Fibroblast of mammary gland (primary cell): ENCODE measurements at places on chromosomes 11 and 22.

- DNase-seq, result no peak
Observed at GRCh38 chr22:35064664-35065063, 1.3 kb upstream of the ISX start.

- DNase-seq, result no peak
Observed at GRCh38 chr22:22856885-22857606, 30.6 kb upstream of the IGLL5 start.

DNA sequence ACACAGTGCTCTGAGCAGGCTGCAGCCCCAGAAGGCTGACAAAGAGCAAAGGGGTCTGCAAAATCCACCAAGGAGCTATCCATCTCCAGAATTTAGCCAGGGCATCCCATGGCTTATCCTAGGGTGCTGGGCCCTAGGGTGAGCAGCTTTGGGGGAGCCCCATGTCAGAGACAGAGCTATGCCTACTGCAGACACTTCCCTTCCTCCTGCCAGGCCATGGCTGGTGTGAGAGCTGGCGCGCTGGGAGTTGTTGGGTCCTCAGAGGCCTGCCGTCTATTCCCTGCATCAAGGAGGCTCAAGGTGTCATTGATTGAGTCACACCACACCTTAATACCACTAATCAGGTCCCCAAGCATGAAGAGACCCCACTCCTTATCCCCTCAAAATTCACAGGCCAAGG is 85.3 kb upstream of the TP53I11 start:
- DNase-seq, result no peak

GRCh38 chr22:36323855-36324331 is 63.9 kb downstream of the MYH9 start:
- peak; percentile 59 for DNase-seq

DNA sequence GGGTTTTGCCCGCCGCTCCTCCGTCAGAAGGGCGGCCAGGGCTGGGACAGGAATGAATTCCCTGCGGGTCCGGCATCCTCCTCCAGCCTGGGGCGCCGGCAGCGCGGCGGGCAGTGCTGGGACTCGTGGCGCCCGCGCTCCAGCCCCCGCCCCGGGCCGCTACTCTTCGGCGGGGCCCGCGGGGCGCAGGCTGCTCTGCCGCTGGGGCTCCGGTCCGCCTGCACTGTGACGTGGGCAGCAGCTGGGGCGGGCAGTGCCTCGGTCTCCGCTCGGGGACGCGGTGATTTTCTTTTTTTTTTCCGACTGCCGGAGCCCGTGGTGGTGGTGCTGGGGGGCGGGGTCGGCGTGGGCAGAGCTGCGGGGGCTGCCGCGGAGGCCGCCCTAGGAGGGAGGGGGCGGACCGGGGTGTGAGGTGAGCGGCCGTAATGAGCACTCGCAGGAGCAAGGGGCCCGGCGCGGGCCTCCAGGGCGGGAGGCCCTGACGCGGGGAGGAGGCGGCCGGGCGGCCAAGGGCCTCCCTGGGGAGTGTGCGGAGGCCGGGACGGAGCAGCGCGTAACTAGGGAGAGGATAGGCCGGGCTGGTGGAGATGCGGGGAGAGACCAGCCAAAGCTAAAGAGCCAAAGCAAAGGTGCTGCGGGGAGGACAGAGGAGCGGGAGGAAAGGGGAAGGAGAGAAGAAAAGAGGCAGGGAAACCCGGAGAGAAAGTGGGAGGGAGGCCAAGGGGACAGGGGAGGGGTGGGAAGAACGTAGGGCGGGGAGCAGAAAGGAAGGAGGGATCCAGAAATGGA is 73.3 kb upstream of the ZBED5 start:
- peak; percentile 78 for DNase-seq

GRCh38 chr22:20128902-20129746 is 2.5 kb upstream of the ZDHHC8 start:
- peak; percentile 53 for DNase-seq

DNA sequence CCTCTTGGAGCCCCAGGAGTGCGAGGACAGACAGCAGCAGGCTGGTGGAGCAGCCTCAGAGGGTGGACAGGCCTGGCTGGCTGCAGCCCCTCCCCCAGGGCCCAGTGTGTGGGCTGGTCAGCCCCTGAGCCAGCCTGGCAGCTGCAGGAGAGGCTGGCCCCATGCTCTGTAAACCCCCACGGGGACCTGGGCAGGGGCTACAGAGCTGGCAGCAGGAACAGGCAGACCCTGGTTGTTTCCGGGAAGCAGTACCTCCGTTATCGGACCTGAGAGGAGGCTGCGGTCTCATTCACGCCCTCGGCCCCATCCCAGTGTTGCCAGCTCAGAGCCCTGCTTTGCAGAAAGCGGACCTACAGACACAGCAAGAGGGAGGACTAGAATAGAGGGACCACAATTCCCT is 38.5 kb upstream of the COMT start:
- no peak for DNase-seq

DNA sequence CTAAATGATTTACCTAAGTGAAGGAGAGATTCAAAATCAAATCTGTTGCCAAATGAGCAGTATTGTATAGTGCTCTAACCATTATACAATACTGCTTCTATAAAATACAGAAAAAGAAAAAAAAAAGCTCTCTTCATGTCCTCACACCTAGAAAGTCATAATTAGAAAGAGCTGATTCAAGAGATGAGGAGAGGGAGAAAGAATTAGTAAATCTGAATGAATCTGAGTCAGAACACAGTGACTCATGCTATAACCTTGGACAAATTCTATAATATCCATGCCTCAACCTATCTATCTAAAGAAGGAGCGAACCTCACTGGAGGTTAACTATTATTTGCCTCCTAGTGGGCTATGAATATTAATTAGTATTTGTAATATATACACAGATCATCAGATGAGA is 29.4 kb downstream of the AMBRA1 start:
- DNase-seq, result peak; percentile 62

- DNase-seq, result peak; percentile 85
Observed at GRCh38 chr11:6968816-6969215, 42.6 kb downstream of the ZNF215 start.

GRCh38 chr11:84455691-84456090 is 1169.5 kb upstream of the CCDC90B start:
- DNase-seq, result no peak

DNA sequence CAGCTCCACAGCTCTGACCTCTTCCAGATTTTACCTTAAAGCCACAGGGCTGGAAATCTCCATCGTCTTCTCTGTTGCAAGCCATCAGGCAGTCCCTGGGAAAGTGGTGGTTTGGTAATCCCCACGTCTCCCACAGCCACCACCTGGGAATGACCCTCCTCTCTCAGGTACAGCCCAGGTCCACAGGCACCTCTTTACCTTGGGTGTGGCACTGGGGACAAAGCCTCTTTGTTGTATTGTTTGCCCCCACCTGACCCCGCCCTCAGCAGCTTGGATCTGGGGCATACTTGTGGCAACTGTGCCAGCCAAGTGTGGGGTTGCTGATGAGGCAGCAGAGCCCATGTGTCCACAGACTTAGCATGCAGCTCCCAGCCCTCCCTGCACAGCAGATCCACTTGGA is 77.6 kb downstream of the LRRC32 start:
- no peak for DNase-seq

DNA sequence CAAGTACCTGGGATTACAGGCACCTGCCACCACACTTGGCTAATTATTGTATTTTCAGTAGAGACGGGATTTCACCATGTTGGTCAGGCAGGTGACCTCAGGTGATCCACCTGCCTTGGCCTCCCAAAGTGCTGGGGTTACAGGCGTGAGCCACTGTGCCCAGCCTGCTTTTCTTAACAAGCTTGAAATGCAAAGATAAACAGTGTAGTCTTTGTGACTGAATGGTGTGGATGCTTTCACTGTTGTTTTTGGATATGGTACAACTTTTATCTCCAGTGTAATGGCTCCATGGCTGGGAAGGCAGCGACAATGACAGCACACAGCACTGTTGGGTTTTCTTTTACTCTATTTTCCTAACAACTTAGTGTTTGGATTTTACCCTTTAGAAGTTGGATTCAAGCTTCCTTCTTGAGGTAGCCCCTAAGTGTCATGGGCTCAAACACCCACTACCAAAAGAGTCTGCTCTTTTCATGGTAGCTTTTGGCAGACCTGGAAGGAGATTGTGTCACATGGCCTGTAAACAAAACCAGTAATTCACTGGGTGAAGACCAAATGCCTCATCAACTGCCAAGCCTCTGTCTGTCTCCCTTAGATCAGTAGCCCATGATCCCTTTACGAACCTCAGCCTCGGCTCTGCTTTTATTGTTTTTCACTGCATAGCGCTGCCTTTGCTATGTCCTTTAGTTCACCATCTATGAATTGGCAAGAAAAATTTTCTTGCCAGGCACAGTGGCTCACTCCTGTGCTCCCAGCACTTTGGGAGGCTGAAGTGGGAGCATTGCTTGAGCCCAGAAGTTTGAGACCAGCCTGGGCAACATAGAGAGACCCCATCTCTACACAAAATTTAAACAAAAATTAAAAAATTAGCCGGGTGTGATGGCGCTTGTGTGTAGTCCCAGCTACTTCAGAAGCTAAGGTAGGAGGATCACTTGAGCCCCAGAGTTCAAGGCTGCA is 6.4 kb downstream of the VPS51 start:
- DNase-seq, result no peak

GRCh38 chr11:69867076-69868005 is 48.1 kb upstream of the FGF3 start:
- DNase-seq, result peak; percentile 22

GRCh38 chr11:119496469-119496868 is 73.5 kb upstream of the THY1 start:
- DNase-seq, result peak; percentile 28

GRCh38 chr22:24289741-24290163 is 19.1 kb downstream of the SPECC1L start:
- no peak for DNase-seq

GRCh38 chr22:40534379-40535188 is 101.9 kb downstream of the MRTFA start:
- peak; percentile 89 for DNase-seq

DNA sequence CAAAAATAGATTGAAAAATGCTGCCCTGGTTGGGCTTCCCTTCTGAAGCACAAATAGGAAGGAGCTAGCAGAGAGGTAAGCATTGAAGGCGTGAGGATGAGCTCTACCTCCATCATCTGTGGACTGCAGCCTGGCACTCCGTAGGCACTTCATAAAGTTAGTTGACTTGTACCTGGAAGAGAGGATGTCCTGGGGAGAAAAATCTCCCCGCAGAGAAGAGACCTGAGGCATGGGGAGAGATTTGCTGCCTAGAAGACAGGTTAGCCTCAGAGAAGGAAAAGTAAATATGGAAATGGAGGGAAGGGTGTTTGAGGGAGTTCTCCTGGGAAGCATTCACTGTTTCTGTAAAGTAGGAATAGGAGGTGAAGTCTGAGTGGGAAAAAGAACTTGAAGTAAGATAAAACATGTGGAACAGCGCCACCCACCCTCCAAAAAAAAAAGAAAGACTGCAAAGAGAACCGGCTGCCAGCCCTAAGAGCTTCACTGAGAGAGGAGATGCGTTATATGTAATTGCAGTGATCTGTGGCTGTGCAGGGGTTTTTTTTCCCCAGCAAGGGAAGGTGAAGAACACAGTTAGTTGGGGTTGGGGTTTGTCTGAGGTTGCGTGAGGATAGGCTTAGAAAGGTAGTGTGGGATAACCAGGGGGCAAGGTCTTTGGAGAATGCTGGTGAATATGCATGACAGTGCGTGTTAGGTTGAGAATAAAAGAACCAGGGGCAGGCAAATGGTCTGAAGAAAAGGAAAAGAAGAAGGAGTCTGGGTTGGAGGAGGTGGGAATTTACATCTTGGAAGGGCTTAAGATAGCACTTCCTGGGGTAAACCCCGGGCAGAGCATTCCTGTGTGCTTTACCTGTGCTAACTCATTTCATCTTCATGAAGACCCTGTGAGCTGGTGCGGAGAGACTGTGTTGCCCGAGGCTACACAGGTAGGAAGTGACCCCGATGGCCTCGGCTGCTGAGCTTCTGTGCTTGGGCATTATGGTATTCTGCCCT is 16.0 kb downstream of the TNRC6B start:
- DNase-seq, result peak; percentile 63

- DNase-seq, result no peak
Observed at GRCh38 chr11:110873975-110874374, 161.7 kb upstream of the ARHGAP20 start.

GRCh38 chr22:46542011-46542985 is 4.9 kb upstream of the CELSR1 start:
- peak; percentile 52 for DNase-seq

DNA sequence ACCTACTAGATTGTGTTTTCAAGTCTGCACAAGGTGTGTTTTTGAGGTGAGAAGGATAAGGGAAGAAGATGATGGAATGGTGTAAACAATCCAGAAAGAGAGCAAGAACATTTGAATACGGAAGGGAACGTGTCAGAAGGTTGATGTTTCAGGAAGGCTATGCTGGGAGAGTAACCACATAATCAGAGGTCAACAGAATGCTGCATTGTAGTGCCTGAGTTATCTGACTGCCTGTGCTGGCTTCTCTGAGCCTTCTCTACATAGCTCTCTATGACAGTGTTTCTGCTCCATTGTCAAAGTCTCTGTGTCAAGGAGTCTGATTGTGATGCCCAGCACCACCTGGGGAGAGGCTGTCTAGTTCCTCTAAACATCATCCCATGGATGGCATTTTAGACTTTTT is 74.1 kb downstream of the CYB5R2 start:
- no peak for DNase-seq

- DNase-seq, result no peak
Observed at GRCh38 chr11:10902301-10903063, 44.6 kb upstream of the ZBED5 start.

DNA sequence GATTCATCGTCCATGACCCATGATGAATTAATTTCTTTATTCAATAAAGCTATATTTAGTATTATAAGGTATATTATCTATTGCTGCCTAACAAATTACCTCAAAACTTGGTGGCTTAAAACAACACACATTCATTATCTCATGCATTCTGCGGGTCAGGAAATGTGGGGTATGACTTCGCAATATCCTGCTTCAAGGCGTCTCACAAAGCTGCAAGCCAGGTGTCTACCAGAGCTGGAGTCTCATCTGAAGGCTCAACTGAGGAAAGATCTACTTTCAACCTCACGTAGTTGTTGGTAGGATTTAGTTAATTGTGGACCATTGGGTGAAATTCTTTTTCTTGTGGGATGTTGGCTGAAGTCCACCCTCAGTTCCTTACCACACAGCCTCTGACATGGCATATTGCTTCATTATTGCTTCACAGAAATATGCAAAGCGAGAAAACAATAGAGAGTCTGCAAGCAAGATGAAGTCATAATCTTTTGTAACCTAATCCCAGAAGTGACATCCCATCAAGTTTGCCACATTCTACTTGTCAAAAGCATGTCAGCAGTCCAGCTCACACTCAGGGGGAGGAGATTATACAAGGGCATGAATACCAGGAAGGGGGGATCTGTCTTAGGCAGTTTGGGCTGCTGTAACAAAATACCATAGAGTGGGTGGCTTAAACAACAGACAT is 45.1 kb downstream of the KREMEN1 start:
- peak; percentile 67 for DNase-seq

GRCh38 chr11:61697078-61697502 is 16.9 kb downstream of the DAGLA start:
- no peak for DNase-seq
